ENCODE measurements at places on chromosomes 11 and 22.

DNA sequence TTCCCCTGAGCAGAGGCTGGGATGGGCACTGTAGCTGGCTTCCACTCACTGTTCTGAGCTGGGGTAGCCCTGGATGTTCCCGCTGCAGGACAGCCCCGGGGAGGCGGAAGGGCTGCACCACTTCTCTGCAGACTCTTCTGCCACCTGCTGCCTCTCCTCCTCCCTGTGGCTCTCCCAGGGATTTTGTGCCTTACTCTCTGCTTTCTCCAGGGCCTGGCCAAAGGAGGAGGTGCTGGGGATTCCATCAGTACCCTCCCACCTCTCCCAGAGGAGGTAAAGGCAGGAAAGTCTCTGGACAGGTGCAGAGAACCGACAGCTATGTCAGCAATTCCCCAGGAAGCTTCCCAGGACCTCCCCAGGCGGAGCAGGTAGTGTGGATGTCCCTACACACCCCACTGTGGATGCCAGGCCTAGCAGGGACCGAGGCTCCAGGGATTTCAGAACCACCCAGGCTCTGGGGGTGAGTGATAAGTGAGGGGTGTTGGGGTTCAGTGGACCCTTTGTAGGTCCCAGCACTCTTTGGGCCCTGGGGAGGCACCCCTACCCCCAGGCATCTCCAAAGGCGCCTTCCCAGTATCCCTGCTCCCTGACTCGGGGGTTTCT, 11.3 kb downstream of the DUSP8 start:
- DNase-seq: no peak

- DNase-seq: no peak
These were observed 12.7 kb downstream of the SREBF2 start for GRCh38 chr22:41845380-41846267.

GRCh38 chr11:115687934-115688333, 183.7 kb upstream of the CADM1 start:
- no peak for DNase-seq

- DNase-seq: peak; percentile 80
These were observed 59.0 kb downstream of the CEP57 start for GRCh38 chr11:95849087-95849825.

- no peak for DNase-seq
These were observed 26.0 kb downstream of the PTPN5 start for GRCh38 chr11:18765554-18765953.

DNA sequence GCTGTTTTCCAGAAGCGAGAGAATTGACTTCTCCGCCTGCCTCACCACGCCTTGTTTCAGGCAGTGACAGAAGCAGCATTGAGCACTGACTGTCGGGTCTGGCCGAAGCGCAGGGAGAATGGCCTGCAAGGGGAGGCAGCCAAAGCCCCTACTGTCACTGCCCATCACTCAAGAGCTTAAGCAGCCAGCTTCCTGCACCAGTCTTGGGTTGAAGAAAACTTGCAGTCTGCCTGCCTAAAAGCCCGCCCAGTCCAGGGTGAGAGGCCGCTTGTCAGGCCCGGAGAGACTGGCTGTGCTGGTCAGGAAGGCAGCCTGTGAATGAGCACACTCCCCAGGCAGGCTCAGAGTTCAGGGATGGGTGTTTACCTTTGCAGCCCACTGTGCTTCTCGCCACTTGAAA, 108.3 kb downstream of the PKNOX2 start:
- DNase-seq: no peak

DNA sequence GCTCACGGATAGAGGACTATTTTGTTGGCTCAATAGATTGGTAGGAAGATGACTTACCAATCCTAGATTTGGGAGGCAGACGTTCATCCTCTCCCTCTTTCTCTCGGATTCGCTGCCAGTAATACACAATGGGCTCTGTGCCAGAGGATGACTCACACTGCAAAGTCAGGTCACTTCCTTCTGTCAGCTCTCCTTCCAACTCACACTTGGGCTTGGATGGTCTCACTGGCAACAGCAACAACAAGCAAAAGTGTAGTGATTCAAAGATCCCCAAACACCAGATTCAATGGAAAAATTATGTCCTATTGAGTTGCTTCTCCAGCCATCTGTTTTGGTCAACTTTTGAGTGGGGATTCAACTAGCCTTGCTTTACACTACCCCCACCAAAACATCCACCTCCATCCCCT, 21.7 kb upstream of the HSPA8 start:
- peak; percentile 94 for DNase-seq

DNA sequence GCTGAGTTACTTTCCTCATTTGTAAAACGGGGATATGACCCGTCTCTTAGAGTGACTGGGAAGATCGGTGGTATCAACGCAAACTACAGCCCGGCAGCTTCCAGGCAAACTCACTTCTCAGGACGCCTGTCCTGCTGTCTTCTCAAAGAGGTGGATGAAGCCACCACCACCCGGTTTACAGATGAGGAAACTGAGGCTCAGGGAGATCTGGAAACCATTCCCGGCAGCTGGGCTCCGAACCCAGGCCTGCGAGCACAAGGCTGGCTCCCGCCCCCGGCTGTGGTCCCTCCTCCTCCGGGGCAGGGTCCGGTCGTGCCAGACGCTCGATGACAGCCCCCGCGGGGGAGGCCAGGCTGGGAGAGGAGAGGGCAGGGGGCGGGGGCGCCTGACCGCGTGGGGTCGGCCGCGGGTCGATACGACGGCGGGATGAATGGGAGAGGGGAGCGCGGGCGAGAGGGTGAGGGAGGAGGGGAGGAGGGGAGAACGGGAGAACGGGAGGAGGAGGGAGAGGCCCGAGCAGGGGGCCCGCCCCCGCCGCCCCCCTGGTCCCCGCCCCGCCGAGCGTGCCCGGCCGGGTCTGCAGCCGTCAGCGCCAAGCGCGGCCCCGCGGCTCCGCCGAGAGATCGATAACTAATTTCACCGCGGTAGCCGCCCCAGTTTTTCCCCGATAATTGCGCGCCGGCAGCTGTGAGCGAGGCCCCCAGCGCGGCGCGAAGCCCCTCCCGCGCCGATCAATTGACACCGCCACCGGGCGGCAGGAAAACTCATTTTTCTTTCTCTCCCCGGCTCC, 14.0 kb downstream of the IGLL1 start:
- DNase-seq: no peak

- DNase-seq: no peak
These were observed 820.4 kb upstream of the CCDC90B start for GRCh38 chr11:84106541-84106940.

DNA sequence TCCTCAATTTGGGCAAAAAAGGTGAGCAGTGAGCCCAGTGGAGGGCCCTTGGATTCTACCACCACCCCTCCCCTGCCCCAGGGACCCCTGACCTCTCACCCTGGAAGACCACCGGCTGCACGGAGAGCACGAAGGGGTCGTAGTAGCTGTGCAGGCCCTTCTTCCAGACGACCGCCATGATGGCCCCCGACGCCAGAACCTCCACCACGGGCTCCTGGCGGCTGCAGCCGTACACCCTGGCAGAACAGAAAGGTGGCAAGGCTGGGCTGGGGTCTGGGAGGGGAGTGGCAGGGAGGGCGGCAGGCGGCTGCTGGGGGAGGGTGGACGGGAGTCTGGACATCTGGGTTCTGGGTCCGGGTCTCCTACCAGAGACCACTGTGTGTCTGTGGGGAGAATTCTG, 23.3 kb downstream of the TMPRSS6 start:
- DNase-seq: no peak

DNA sequence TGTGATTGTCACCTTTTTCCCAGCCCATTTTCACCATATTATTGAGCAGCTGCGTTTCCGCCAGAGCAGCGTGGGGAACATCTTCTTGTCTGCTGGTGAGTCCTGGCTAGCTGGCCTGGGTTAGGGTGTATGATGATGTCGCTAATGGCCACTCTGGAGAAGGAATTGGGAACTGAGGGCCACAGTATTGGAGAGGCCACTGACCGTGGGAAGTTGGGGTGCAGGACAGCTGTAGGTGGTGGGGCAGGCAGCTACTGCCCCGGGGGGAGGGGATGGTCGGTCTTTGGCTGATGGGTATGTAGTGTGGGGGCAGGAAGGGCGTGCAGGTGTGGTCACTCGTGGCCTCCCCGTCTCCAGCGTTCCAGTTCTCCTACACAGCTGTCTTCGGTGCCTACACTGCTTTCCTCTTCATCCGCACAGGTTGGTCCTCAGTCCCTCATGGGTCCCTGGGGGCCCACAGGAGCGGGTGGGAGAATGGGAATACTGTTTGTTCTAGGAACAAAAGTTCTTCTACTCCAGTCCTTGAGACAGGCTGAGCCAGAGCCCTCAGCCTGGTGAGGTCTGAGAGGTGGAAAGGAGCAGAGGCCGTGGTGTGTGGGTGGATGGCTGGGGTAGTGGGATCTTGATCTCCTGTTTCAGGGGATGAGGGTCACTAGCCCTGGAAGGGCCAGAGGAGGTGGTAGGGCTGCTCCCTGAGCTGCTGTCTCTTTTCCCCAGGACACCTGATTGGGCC, 2.1 kb downstream of the RCE1 start:
- DNase-seq: no peak

- DNase-seq: no peak
These were observed 65.0 kb upstream of the PTPRJ start for GRCh38 chr11:47915374-47915773.

GRCh38 chr11:72309074-72309598, 65.2 kb upstream of the PHOX2A start:
- no peak for DNase-seq

DNA sequence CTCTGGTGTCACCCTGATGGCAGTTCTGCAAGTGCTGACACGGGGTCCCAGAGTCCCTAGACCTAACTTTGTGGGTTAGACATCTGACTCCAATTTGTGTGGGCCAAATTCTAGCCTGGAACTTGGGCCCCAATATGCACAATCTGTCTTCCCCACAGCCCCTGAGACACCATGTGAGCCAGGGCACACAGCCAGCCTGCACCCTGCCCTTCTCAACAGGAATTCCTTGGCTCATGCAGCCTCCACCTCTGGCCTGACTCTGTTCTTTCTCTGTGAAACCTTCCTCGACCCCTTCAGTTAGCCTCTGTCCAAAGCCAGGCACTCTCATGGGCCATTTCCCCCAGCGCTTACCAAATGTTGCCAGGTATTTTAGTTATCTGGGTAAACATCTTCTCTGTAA, 59.1 kb upstream of the POU2AF1 start:
- DNase-seq: no peak

DNA sequence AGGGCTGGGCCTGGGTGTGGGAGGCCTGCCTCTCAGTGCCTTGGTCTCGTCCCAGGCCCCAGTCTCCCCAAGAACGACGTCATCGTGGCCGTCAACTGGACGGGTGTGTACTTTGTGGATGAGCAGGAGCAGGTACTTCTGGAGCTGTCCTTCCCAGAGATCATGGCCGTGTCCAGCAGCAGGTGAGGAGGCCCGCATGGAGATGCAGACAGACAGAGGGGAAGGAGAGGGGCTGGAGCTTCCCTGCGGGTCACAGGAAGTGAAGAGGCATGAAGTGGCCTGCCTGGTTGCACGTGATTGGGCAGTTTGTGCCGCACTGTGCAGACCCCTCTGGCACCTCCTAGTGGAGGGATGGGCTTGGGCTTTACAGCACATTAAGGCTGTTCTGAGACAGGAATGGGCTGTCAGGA, 70.4 kb downstream of the MYO7A start:
- peak; percentile 9 for DNase-seq

- DNase-seq: peak; percentile 64
These were observed 17.6 kb upstream of the MGAT3 start for GRCh38 chr22:39439170-39439569.

DNA sequence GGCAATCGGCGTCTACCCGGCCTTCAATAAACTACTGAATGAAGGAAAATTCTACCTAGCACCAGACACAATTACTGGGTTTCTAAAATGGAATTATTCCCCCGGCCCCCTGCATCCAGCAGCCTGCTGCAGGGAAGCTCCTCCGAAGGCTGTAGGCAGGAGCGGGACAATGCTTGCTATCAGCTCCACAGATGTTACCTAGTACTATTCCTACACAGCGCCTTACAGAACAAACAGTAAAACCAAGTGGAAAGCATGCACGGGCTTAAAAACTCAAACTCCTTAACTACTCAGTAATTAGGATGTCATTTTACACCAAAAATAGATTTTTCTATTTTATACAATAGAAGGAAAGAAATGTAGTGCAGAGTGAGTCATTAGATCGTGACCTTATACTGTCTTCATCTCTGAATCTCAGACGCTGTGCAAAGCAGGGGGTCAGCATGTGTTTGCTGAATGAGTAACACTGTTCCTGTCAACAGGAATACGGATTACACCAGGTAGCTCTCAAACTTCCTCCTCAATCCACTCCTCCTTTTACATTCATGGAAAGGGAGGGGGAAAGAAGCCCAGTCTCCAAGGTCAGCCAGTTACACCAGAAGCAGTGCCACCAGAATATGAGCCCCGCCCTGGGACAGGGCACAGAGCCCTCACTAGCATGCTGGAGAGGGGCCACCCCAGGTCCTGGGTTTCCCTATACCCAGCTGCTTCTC, 74.9 kb downstream of the PACSIN2 start:
- DNase-seq: peak; percentile 91
